ENCODE measurements at places on chromosomes 6 and 20. TPM values are rescaled to one million over a fixed set of nuclear protein-coding genes. Genes with fewer than 3 reads are reported as not detected.

Gene FARS2
- total RNA-seq: 24.8 TPM

Gene LCA5
- total RNA-seq: 17.3 TPM

DNA sequence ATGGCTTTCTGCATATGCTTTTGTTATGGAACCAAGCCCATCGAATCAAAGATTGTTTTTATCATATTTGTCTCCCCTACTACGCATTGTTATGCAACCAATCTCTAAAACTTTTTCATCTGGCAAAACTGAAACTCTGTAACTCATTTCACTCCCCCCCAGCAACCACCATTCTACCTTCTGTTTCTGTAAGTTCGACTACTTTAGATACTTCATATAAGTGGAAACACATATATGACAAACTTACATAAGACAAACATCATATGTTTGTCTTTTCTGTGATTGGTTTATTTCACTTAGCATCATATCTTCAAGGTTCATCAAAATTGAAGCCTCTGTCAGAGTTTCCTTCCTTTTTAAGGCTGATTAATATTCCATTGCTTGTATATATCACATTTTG lies 34.8 kb downstream of the CEP57L1 start:
- no peak for DNase-seq

DNA sequence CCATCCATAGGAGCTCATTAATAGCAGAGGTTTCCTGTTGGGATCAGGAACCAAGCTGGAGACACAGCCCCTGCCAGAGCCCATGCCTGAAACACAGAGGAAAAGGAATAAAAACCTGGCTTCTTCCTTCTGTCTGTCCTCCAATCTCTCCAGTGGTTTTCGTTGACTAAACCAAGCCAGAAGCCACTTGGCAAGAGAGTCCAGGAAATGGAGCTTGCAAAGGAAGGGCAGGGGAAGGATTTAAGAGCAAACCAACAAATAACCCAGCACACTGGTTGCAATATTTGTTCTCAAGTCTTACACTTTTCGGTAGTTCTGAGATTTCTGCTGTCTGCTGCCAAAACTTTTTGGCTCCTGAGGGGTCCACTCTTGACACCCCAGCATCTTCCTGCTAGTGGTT lies 137.0 kb upstream of the BMP2 start:
- no peak for DNase-seq

DNA sequence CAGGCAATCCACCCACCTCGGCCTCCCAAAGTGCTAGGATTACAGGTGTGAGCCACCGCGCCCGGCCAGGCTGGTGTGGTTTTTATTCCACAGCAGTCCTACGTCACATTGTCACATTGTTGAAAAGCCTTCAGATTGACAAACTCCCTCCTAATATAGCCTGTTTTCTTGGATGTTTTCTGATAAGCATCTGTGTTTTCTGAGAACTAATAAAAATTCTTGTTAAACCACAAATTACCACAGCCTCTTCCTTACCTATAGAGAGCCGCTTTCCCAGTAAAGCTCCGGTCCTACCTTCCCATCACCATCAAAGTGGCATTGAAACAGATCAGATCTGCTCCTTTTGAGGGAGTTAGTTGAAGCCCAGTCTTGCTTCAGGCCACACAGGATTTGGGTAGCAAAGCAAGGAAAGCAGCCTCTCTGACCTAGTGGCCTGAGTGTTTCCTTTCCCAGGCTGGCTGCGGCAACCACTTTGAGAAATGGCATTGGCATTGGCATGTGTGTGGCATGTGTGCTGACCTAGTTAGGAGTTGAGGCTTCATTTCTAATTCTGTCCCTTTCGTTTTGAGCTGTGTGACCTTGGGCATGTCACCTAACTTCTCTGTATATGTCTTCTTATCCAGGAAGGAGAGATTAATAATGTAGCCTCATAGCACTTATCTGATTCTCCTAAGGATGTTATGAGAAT lies 1.7 kb upstream of the PKIG start:
- DNase-seq: no peak

DNA sequence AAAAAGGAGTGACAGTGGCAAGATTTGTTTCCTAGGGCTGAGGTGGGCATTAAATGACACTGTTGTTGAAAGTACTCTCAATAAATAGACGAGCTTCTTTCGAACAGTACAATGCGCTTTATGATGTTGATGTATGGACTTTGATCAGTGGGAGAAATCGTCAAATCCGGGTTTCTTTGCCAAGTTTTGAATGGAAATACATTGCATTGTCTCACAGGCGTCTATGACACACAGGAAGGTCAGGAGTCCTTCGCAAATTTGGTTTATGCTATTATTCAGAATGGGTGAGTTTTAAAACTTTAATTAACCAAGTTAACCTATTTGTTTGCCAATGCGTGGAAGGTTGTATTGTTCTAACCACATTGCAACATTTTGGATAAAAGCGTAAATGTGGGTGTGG lies 547.3 kb upstream of the SLC35B3 start:
- DNase-seq: no peak

DNA sequence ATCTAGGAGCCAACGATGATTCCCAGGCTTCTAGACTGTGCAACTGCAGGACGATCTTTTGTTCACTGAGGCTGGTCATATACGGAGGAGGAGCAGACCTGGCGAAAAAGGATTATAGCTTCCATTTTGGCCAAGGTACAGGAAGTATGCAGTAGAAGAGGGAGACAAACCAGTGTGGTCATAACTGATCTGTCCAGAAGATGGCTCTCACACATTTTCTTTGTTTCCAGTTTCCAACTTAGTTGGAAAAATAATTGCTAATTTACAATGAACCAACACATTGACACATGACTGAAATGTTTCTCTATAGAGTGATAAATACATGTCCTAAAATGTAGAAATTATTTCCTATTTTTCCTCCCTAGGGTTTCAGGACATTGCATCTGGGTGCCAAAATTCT lies 364.1 kb upstream of the BTBD3 start:
- DNase-seq: no peak

Gene IYD
- total RNA-seq: not detected

GRCh38 chr20:15491575-15491974 lies 1081.7 kb downstream of the KIF16B start:
- no peak for DNase-seq

DNA sequence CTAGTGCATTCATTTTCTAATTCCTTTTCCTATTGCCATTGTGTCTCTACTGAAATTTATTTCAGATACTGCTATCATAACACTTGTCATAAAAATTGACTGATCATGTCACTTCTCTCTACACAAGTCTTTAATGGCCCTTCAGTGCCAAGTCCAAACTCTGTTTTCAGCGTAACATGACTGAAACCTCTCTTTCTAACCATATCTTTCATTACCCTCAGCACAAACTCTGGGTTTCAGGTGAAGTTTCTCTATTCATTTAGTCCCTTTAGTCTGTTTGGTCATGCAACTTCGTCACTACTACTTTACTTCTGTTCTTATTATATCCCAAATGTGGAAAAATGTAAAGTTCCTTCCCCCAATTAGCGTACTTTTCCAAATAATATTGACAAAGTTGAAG lies 234.9 kb downstream of the OGFRL1 start:
- DNase-seq: no peak

Gene SYNJ2
- total RNA-seq: 7.2 TPM

Gene RIMS1
- 456 TPM for total RNA-seq

GRCh38 chr6:16496991-16497801 lies 258.8 kb downstream of the GMPR start:
- DNase-seq: no peak

Gene KDM1B
- 47.4 TPM for total RNA-seq

DNA sequence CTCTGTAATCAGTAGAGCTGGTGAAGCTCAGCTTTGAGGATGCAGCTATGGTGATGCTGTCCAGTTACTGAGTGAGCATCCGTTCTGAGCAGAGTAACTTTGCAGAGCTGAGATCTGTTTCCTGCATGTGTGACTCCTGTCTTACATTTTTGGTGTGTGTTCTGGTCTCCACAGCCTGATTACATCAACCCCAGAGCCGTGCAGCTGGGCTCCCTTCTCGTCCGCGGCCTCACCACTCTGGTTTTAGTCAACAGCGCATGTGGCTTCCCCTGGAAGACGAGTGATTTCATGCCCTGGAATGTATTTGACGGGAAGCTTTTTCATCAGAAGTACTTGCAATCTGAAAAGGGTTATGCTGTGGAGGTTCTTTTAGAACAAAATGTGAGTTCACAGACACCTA lies 81.6 kb downstream of the FAM120B start:
- no peak for DNase-seq

Gene FAM50B
- 20.6 TPM for total RNA-seq

- no peak for DNase-seq
These were observed 26.8 kb downstream of the PPP1R14C start for GRCh38 chr6:150169609-150170008.

DNA sequence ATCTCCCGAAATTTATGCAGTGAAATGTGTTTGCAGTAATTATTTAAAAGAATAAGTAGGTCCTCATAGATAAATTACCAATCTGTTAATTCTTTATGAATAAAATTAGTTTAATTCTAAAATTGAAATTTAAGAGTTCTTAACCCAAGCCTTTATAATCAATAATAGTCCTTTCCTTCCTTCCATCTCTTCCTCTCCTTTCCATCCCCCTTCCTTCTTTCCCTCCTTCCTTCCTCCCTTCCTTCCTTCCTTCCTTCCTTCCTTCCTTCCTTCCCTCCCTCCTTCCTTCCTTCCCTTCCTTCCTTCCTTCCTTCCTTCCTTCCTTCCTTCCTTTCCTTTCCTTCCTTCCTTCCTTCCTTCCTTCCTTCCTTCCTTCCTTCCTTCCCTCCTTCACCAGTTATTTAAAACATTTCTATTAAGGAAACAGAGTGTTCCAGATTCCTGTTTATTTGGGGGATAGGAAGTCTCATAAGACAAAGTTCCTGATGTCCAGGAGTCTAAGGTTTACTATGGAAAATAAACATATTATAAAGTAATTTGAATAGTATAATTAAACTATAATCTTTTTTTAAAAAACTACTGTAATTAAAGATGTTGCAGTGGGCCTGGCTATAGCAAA lies 285.3 kb upstream of the NOX3 start:
- no peak for DNase-seq

- DNase-seq: no peak
These were observed 22.1 kb downstream of the MDGA1 start for GRCh38 chr6:37675606-37676005.

GRCh38 chr6:93394471-93394870 lies 24.9 kb downstream of the EPHA7 start:
- DNase-seq: no peak

Gene TMEM74B
- total RNA-seq: 8.0 TPM

DNA sequence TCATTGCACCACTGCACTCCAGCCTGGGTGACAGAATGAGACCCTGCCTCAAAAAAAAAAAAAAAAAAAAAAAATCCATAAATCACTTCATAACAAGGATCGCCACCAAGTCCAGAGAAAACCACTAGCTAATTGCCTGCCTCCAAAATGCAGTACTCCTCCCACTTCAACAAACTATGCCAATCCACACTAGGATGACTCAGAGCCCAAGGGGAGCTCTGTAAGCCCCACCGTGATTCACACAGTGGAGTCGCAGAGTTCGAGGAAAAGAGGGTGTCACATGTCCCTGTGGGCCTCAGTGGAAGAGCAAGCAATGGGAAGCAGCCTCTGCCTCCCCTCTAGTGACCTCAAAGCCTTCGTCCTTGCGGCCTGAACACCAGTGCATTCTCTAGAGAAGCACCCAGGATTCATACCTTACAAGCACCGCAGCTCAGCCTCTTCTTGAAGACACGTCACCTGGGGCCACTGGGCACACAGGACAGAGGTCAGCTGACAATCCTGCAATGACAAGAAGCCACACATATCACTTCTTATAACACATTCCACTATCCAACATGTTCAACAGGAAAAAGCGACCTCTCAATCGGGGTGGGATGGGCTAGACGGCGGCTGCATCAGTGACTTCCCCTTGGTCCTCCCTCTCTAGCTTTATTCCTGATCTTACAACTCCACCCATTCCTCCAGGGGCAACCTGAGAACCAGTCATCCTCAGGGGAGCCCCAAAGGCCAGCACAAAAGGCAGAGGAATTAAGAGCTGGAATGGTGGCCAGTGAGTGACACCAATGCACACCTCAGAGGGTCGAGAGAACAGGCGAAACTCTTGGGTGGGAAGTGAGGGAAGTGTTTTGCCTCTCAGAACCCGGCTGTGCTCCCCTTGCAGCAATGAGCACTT lies 8.9 kb downstream of the SNHG17 start:
- peak; percentile 43 for DNase-seq

DNA sequence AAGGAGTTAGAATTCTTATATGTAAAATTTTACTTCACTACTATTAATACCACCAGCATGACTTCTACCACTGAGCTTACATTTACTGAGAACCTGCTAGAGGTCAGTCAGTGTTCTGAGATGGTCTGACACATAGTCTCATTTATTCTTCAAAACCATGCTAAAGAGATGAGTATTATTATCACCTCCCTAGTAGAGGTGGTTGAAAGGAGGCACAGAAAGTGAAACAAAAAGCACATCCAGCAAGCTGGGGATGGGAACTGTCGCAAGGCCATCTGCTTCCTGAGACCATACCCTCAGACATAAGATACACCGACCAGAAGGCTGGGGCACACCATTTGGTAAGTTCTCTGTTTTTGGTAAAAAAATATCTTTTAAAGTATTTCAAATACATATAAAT lies 137.7 kb downstream of the INSM1 start:
- DNase-seq: no peak

- no peak for DNase-seq
These were observed 69.3 kb upstream of the MYL9 start for GRCh38 chr20:36471885-36472636.

DNA sequence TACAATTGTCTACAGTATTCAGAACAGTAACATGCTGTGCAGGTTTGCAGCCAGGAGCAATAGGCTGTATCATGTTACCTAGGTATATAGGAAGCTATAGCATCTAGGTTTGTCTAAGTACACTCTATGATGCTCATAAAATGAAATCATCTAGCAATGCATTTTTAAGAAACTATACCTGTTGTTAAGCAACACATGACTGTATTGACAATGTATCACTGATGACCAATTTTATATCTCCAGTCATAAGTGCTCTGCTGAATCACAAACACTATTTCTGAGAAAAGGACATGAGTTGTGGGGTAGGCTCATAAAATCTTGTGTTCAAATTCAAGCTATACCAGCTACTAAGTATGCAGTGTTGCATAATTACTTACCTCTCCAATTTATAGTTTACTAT lies 501.3 kb downstream of the CD109 start:
- no peak for DNase-seq

- DNase-seq: no peak
These were observed 1.6 kb upstream of the PSMB8 start for GRCh38 chr6:32845384-32845884.

GRCh38 chr6:75223428-75223827 lies 17.6 kb upstream of the COL12A1 start:
- DNase-seq: no peak

Gene POU3F2
- total RNA-seq: 194 TPM

DNA sequence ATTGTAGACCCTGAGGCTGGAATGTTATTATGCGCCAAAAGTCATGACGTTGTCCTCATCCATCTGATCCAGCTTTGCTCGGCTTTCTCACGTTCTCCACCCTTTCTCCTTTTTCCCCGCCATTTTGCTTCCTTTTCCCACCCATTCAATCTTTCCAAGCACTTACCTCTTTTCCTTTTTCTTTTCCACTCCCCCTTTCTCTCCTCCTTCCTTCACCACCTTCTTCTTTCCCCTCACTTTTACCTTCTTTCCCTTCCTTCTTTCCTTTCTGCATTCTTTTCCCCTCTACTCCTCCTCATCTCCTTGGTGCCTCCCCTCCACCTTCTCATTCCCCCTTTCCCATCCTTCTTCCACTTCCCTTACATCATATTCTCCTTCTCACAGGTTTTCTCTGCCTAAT lies 304.8 kb upstream of the TSHZ2 start:
- DNase-seq: no peak
